Tongue (tissue), 3 donors: ENCODE measurements at places on chromosomes 3 and 15. TPM values are rescaled to one million over a fixed set of nuclear protein-coding genes. Genes with fewer than 3 reads are reported as not detected.

DNA sequence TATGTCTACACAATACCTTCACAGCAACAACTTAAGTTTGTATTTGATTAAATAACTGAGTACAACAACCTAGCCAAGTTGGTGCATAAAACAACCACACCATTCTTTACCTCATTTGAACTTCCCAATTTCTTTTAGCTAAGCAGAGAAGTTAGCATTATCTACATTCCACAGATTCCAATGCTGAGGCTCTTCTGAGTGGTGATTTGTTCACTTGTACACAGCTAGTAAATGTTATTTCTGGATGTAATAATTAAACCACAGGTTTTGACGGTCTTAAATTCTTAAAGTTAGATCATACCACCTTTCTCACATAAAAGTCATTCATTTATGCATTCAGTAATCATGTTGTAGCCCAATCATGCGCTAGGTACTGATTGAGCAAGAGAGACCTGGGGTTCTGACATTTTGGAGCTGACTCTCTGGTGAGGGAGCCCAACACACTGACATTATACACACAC, 102.5 kb downstream of the SST start:
- DNase-seq, result no peak

GRCh38 chr3:71690341-71690841, 34.8 kb downstream of the EIF4E3 start:
- DNase-seq, result no peak

The SLC2A2 gene
- not detected for total RNA-seq

- no peak for DNase-seq
These were observed 10.8 kb upstream of the CA12 start for GRCh38 chr15:63392361-63393009.

- DNase-seq, result peak; percentile 77
These were observed 1.1 kb upstream of the MUSTN1 start for GRCh38 chr3:52835766-52836470.

DNA sequence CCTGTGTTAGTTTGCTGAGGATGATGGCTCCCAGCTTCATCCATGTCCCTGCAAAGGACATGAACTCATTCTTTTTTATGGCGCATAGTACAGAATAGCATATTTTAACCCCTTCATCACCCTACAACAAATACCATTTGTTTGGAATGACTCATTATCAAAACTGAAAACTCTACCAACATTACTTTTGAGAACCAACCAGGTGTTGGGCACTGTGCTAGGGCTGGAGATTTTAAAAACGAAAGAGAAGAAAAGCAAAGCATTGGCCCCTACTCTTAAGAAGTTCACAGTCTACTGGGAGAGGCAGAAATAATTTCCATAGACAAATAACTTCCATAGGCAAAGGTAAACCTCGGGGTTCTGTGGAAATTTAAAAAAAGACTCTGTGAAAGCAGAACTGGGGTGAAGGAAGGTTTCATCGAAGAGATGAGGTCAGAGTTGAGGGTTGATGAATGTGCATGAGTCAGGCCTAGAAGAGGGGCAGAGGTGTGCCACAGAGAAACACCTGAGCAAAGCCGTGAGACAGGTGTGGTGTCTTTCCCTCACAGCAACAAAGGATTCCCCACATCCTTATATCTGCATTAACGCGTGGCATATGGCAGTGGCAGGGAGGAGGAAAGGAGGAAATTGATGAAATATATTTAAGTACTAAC, 51.0 kb downstream of the MCF2L2 start:
- no peak for DNase-seq

The REC114 gene
- total RNA-seq, result not detected

DNA sequence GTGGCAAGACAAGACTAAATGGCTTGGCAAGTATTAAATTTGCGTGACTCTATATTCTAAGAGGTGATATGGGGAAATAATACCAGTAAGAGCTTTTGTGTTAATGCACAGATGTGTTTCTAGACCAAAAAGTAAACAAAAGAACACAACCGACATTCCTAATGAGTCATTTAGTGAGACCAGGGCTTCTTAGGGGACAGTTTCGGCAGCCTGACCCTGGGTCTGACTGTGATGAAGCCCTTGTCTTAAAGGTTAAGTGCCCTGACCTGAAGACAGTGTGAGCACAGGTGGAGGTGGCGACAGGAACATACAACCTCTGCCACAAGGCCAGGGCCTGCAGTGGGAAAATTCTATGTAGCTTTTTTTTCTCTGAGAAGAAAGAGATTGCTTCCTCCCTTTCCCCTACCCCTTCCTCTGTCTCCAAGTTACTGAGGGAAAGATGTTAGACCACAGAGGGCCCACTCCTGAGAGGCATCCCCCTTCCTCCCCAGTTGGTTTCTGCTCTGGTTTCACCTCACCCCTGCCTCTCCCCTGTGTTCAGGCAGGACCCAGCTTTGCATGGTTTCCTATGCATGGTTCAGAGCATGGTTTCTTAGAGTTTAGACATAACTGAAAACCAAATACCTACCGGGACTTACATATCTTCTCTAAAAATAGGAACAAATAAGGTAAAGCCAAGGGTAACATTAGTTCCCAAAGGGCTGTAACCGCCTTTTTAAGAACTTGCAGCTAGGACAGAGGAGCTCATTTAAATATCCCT, 24.8 kb upstream of the CMTM7 start:
- DNase-seq, result no peak

DNA sequence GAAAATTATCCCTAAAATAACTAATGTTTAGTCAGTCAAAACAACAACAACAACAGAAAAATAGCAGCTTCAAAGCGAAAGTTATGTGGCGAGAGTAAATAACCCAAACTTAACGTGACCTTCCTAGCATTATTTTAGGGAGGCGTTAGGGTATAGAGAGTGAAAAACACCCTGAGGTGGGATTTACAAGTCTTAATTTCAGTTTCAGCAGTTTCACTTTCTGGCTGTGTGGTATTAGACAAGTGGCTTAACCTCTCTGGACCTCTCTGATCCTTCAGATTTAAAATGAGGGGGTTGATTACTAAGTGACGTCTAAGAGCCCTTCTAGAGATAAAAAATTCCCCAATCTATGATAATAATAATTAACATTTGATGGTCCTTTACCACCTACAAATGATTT, 291.2 kb downstream of the ZBTB20 start:
- no peak for DNase-seq

DNA sequence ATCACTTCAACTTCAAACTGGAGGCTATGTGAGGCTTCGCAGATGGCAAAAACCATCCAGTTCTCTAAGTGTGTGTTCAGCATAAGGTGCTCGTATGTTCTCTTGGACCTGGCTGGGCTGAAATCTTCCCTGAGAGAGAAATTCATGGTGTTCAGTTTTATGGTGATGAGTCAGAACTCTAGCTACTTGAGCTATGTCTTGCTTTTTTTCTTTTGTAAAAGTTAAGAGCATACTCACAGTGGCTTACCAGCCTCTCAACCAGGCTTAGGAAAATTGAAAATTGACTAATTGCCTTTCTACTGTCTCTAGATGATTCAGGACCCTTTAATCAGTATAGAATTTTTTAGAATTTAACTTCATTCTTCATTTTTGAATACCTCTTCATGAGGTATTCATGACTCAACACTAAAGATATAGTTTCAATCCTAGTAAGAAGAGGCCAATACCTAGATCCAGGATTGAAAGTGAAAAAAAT, 617.5 kb downstream of the TBL1XR1 start:
- no peak for DNase-seq

GRCh38 chr3:16203671-16204629, 29.5 kb downstream of the GALNT15 start:
- peak; percentile 17 for DNase-seq

DNA sequence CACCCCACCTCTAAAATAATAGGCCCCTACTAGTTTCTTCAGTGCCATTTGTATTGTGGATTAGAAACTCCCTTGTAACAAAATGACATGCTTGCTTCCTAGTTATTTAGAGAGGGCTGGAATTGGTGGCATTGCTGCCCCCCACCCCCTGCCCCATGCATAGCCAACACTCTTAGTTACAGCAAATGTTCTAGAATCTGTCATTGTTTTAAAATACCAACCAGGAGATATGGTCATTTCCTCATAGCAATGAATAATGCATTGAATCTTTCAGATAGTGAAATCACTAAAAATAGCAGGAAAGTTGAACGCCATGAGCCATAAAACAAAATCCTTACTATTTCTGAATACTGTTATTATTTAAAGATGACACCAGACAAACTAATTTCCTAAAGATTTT, 292.5 kb downstream of the ARPP21 start:
- DNase-seq, result no peak

DNA sequence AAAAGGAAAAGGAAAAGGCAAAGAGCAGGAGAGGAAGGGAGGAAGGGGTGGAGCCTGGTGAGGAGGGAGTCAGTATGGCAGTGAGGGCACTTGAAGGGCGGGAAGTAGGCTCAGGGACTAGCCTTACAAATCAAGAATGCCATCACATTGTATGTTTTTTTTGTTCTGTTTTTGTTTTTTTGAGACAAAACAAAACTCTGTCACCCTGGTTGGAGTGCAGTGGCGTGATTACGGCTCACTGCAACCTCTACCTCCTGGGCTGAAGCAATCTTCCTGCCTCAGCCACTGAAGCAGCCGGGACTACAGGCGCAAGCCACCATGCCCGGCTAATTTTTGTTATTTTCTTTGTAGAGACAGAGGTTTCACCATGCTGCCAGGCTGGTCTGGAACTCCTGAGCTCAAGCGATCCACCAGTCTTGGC, 10.5 kb upstream of the PIK3CB start:
- DNase-seq, result no peak

The C3orf62 gene
- total RNA-seq, result 4.1 TPM

DNA sequence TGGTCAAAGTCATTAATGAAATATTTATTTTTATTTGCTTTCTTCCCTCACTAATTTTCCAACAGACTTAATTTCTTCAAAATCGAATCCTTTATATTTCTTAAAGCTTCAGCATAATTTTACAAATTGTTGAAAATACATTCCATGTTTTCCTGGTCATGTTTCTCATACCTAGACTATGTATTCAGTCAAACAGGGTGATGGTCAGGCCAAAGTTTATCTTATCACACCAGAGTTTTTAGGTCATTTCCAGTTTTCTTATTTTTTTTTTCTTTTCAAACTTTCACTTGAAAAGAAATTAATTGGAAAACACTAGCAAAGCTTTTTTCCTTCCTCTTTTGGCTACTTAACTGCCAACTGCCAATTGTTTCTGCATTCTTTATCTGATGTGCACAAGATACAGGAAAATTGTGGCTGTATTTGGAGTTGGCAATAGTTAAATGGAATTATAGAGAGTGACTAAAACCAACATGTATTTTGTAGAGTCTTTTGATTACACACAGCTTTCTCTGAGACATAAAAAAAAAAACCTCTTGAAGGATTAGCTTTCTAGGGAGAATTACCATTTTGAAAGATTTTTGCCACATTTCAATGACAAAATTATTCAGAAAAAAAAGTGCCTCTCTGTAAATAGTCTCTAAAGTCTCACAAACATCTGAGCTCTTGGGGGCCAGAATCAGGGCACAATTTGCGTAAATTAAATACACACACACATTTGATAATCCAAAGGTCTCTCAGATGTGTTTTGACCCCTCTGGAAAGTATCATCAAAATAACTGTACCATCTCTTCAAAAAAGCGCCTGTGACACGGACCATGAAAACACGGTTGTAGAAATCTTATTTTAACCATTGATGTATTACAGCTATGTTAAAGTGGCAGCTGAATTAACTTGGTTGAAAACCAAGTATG, 603.2 kb upstream of the KCNMB2 start:
- peak; percentile 46 for DNase-seq

DNA sequence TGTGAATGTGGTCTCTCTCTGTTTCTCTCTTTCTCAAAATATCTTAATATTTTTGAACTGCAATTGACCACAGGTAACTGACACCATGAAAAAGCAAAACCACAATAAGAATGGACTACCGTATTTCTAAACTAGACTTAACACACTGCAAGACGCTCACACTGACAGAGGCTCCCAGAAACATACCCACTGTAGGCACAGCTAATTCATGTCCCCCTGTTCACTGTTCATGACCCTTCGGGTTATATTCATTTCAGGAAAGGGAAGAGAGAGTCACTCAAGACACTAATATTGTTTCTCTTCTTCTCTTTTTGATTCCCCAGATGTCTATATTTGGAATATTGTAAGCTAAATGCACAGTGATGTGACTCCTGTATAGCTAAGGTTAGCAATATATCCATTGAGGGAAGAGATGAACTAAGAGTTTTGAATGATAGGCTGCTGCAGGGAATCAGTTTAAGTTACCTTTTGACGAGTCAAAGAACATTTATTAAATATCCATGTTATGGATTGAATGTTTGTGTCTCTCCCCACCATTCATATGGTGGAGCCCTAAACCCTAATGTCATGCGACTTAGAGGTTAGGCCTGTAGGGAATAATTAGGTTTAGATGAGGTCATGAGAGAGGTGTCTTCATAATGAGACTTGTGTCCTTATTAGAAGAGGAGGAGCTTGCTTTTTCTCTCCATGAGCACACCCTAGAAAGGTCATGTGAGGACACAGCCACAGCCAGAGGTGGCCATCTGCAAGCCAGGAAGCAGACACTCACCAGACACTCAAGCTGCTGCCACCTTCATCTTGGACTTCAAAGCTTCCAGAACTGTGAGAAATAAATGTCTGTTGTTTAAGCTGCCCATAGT, 216.6 kb upstream of the GRM7 start:
- no peak for DNase-seq

DNA sequence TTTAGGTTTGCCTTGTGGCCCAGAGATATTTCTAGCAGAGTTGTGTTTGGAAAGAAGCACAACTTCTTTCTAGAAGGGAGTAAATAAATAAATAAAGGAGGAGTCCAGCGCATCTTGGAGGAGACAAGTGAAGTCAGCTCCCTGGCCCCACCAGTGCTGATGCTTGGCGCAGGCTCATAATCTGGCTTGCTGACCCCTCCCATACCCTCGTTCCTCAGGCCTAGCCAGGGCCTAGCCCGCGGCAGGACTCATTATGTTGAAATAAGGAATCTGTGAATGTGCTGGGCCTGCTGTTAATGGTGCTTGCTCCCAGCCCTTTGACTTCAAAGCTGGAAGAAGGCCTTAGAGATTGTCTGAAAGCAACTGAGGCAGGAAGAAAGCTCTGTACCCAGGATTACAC, 3.1 kb downstream of the ZNF710 start:
- no peak for DNase-seq

DNA sequence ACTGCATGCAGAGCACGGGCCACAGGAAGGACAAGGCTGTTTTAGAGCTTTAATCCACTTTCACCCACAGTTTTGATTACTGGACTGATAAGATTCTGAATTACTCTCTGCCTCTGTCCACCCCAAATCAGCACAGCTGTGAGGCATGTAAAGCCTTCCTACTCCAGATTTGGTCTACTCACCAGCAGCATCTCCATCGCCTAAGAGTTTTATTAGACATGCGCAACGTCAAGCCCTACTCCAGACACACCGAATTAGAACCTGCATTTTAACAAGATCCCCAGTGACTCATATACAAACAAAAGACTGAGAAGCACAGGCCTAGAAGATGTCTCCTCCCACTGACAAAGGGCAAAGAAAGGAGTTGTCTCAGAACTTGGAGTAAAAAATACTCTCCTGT, 221.2 kb downstream of the TUSC7 start:
- no peak for DNase-seq

- DNase-seq, result peak; percentile 55
These were observed 47.9 kb upstream of the CCDC80 start for GRCh38 chr3:112688819-112689218.

GRCh38 chr3:54900838-54901591, 26.8 kb downstream of the LRTM1 start:
- DNase-seq, result peak; percentile 64

The MYRIP gene
- 3.7 TPM for total RNA-seq
